ENCODE measurements at places on chromosomes 3 and 15.

DNA sequence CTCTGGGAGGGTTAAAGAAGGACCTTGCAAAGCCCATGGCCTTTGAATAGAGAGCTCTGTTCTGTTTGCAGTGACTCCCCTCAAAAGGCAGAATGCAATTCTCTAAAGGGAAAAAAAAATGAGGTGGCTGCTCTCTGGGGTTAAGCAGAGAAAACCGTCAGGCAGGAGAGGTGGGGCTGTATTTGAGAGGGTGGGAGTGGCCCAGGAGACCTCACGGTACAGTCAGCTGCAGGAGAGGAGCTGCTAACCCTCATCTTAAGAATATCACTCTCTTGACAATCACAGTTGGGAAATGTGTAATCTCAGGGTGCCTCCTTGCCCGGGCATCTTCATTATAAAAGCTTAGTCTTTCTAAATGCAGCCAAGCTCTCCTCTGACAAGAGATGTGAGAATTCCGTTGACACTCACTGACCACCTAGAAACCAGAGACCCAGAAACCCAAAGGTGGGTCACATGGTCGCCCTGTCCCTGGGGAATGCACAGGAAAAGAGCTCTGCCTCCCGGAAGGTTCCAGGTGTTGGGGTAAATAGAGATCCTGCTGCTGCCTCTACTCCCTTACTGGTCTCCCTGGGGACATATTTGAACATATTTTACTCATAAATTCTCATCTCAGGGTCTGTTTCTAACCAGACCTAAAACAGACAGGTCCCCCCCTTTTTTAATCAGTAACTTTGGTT lies 159.1 kb upstream of the CTDSPL start:
- DNase-seq: no peak

DNA sequence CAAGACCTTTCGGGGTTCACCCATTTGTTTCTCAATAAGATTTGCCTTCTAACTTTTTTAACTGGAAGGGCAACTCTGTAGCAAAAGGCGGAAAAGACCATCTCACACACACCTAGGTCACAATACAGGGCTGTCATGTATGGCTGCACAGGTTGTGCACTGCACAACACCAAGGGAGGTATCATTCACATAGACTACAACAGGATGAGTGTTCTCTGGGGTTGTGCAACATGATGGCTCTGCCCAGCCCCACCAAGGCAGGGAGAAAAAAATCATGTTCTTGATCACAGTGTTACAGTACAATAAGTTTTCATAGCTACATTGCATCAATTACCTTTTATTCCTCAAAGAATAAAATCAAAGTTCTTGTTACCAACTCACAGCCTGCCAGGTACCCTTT lies 52.8 kb downstream of the ANXA2 start:
- no peak for DNase-seq

GRCh38 chr3:38698061-38698460 lies 48.6 kb upstream of the SCN5A start:
- DNase-seq: no peak

GRCh38 chr3:99485286-99485685 lies 153.1 kb upstream of the COL8A1 start:
- DNase-seq: no peak

DNA sequence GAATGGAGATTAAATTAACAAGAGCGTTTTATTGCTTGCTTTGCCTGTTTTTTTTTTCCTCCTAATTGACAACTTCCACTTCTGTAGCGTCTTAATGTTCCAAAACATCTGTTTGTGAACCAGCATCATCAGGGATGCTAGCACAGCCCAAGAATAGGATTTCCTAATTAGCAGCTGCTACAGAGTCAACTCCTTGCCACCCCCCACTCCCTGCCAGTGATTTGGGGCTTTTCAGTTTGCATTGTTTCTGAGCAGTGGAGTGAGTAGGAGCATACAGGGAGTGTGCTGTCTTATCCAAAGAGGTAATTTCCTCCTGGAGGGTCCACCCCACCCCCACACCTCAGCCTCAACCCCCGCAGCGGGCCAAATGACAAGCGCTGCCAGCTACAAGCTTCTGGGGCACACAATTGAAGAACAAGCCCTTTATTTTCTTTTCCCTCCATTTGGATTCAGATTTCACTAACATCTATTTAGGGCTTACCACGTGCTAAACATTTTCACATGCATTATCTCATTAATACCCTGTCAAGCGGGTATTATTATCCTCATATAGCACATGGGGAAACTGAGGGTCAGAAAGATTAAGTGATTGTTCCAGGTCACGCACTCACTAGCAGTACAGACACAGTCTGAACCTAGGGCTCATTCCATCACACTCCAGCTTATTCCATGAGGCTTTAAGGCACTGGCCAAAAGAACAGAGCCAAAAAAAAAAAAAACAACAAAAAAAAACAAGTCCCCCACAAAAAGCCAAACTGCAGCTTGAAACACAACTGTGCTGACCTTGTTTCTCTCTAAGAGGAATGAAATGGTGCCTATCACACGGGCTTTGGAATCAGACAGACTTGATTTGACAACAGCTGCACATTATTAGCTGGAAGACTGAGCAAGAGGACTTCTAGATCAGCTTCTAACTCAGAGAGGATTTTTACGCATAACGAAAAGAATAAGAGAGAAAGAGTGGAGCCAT lies 16.4 kb downstream of the HEG1 start:
- DNase-seq: no peak

- DNase-seq: no peak
Measured at GRCh38 chr3:15360788-15361493, 28.6 kb upstream of the SH3BP5 start.

DNA sequence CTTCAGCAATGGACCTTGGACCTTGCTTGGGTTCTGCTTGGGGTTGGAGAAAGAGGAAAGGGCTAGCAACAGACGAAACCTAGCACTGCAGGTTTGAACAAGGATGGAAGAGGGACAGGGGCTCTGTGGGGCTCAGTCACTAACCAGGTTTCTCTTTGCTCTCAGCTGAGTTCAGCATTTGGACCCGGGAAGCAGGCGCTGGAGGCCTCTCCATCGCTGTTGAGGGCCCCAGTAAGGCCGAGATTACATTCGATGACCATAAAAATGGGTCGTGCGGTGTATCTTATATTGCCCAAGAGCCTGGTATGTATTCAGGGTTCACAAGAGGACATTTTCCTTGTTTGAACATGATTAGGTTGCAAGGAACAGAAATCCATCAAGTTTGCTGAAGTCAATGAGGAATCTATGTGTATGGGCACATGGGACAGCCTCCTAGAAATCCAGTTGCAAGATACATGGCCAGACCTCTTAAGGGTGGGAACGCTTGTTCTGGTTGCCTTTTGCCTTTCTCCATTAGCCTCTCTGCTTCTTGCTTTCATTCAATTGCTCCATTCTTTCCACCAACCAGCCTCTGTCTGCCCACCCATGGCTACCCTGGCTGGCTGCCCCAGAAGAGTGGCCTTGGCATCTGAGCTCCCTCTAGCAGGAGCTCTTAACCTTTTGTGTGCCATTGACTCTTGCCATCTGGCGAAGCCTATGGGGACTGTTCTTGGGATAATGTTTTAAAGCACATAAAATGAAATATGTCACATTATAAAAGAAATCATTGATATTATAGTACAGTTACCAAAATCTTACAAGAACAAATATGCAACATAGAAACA lies 55.9 kb downstream of the DNASE1L3 start:
- no peak for DNase-seq

DNA sequence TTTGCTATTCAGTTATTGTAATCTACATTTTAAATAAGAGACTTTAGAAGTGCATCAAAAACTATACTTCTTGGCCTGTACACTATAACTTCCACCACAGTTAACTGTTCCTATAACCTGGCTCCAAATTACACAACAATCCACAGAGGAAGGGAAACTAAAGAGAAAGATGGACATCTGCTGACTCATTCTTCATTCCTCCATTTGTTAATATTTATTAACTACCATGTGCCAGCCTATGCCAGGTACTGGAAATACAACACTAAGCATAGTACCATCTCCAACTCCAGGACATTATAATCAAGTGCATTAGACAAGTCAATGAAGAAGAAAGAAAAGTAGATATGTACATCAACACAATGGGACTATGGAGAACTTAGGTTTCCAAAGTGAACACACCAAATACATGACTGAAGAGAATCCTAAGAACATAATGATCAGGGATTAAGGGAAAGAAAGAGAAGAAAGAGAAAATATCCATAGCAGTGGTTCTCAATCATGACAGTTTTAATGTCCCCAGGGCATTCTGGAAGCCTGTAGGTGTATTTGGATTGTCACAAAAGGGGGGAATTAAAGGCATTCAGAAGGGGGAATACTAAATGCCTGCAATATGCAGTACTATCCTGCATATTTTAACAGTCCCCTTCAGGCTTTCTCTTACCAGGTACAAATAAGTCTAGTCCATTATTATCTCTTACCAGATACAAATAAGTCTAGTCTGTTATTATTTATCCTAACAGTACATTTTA lies 8.9 kb downstream of the ICE2 start:
- DNase-seq: no peak

DNA sequence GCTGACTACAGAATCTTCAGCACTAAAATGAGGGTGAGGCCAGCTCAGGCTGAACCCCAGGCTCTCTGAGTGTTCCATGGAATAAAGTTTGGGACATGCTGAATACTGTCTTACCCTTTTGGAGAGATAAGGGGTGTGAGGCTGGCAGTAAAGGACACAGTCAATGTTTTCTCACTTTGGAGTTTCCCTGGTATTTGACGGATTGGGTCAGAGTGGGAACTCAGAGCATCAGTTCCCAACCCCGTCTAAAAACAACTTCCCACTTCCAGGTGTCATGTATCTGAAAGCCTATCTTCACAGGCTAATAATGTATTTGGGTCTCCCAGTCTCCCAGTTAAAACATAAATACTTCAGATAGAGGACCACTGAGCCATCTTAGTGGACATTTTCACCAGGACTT lies 180.7 kb downstream of the TLE3 start:
- DNase-seq: no peak

GRCh38 chr3:5095886-5096285 lies 26.2 kb upstream of the ARL8B start:
- peak; percentile 49 for DNase-seq

DNA sequence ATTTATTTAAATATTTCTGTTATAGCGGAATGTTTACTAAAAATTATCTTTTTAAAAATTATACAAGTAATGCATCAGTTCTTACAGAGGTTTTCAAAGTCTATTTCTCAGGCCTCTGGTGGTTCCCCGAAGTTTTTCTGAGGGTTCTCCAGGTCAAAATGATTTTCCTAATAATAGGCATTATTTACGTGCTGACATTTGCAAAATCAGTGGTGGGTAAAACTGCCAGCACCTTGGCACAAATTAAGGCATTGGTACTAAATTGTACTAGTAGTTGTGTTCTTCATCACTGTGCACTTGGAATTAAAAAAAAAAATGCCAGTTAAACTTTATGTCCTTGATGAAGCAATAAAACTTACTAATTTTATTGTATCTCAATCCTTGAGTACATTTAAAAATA lies 9.5 kb downstream of the PIAS1 start:
- DNase-seq: no peak

- no peak for DNase-seq
Measured at GRCh38 chr3:81503026-81503425, 258.4 kb downstream of the GBE1 start.

DNA sequence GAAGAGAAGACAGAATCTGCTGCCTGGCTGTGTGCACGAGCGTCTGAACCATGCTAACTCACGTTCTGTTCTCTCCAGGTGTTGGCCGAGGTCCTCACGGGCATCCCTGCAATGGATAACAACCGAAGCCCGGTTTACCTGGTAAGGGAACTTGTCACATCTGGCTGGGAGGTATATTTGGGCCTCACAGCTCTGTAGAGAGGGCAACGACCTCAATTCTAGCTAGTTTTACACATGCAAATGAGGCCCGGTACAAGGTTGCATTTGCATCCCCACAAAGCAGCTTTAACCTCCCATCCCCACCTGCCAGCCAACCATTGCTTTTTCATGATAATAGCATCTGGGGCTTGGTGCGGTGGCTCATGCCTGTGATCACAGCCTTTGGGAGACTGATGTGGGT lies 22.0 kb upstream of the TATDN2 start:
- no peak for DNase-seq

GRCh38 chr15:43238671-43239131 lies 17.9 kb upstream of the EPB42 start:
- no peak for DNase-seq

- no peak for DNase-seq
Measured at GRCh38 chr15:80856809-80857377, 77.7 kb downstream of the CEMIP start.

DNA sequence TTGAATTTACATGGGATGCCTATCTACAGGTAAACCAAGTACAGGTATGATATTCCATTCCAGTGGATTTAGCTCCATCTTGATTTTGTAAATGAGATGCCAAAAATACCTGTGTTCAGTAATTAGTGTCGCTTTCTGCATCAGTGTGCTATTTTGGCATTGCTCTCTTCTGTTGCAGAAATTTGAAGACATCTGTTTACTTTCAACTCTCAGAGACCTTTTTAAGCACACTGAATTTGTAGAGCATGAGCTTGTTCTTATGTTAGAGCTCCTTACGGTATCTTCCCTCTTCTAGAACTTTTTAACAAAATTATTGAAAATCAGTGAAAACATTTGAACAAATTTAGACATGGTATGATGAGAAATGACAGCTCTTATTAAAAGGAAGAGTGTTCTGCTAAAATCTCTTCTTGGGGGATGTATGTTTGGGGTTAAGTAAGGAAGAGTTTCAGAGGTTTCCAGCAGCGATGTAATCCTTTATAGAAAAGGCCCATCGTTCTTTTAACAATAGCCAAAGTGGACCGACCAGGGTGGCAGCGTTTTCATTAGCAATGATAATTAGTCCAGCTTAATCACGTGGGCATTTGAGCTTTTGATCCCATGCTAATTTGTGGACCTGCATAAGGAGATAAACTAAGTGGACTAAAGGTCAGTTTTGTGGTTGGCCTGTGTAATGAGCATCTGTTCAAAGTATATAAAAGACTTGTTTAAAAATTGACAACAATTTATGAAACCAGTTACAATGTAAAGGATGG lies 385.4 kb downstream of the PTPRG start:
- no peak for DNase-seq

DNA sequence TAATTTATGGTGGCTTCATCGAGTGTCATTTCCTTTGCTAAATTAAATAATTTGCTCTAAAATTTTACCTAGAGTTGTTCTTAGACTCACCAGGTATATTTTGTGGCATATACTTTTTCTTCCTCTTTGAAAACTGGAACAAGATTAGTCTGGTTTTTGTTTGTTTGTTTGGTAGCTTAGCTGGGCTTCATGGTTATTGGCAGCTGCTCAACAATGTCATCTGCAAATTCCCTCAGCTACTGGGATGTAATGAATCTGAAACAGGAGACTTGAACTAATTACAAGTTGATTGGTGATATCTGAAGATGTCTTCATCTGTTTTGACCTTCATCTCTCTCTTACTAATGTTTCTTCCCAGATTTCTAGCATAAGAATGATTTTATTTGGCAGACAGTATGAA lies 270.5 kb upstream of the P2RY1 start:
- no peak for DNase-seq

Measured in progenitor cell of endocrine pancreas (in vitro differentiated cells).